ENCODE measurements at places on chromosomes 11 and 22.

GRCh38 chr11:60314635-60315321 lies 12.3 kb upstream of the MS4A6E start:
- no peak for DNase-seq

DNA sequence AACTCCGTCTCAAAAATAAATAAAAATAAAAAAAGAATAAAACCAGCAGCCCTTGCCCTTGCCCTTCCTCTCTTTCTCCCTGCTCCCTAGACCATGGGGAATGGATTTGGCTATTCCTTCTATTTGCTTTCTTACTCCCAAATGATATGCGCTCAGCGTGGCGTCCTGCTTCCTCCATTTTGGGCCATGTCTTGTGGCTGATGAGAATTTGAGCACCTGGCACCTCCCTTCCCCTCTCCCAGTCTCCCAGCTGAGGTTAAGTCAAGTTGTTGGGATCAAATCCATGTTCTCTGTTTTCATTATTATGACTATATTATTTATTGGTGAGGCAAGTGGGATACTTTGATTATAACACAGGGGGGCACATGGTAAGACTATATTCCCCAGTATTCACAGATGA lies 10.8 kb upstream of the CTTN start:
- no peak for DNase-seq

DNA sequence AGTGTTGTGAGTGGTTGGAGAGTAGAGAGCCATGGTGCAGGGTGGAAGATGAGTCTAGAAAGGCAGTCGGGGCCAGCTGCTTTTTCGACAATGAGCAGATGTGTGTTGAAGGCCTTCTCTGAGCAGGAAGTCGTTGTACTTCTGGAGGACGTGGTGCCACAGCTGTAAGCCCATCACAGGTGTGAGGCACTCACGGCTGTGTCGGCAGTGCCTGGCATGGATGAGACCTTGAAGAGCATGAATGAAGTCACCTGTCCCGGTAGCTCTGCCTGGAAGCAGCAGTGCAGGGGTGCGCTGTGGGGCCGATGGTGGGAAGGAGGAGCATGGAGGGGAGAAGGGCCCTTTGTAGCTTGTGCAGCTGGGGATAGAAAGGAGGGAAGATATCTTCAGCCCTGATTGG lies 165.2 kb downstream of the PKNOX2 start:
- DNase-seq: no peak

DNA sequence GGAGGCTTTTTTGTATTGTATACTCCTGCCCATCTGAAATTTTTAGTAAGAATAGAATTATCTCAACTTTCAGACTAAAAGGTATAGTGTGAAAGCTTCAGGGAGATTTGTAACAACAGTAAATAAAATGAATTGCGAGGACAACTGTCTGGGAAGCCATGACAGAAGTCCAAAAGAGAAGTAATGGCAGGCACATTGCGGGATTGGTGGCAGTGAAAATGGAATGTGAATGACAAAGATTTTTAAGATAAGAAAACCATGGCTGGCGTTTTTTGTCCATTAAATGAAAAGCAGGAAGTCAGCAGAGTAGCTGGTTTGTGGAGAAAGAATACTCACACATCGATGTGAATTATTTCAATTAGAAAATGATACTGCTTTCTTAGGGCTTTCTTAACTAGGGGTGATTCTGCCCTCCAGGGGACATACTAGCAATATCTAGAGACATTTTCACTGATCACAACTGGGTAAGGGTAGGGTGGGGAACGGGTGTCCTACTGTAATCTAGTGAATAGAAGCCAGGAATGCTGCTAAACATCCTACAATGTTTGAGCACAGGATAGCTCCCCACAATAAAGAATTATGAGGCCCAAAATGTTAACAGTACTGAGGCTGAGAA lies 1.6 kb downstream of the NPAT start:
- DNase-seq: no peak

GRCh38 chr11:416757-417621 lies 2.2 kb upstream of the SIGIRR start:
- DNase-seq: peak; percentile 89

DNA sequence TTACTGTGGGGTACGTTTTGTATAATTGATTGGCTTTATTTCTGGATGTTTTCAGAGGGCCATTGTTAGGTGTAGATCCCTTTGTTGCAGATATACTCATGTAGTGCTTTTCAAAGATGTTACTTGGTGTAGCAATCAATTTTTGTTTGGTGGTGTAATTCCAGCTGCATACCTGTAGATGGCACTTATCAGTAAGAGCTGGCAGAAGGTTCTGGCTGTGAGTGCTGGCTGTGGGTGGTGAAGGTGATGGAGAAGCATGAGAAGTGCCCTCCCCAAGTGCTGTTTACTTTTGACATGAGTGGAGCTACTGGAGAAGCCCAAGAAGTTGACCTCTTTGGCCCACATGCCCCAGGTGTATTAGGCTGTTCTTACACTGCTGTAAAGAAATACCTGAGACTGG lies 1074.9 kb downstream of the FAM181B start:
- DNase-seq: no peak

DNA sequence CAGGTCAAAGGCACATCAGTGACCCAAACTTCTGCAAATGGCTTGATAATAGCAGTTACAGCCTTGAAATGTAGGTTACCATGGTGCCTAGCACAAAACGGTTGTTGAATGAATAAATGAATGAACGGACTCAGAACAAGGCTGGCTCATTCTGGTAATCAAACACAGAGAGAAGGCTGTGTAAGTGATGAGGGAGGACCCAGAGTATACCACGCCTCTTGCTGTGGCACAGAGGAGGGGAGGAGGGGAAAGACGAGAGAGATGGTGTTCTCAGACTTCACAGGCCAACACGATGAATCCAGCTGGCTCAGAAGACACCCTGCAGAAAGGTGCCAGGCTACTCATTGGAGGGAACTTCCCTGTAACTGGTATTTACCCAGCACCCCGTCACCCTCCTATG lies 38.3 kb downstream of the PC start:
- no peak for DNase-seq

GRCh38 chr22:30523646-30524489 lies 18.4 kb upstream of the SEC14L4 start:
- DNase-seq: no peak

- no peak for DNase-seq
These were observed 1.1 kb upstream of the SYT7 start for GRCh38 chr11:61581931-61582330.

- no peak for DNase-seq
These were observed 61.0 kb downstream of the LARGE1 start for GRCh38 chr22:33859311-33859710.

GRCh38 chr22:46696614-46697013 lies 41.4 kb downstream of the CERK start:
- no peak for DNase-seq

- DNase-seq: peak; percentile 12
These were observed 519 bp upstream of the PDE3B start for GRCh38 chr11:14642873-14643696.

GRCh38 chr11:77284476-77285468 lies 16.7 kb downstream of the GDPD4 start:
- no peak for DNase-seq

DNA sequence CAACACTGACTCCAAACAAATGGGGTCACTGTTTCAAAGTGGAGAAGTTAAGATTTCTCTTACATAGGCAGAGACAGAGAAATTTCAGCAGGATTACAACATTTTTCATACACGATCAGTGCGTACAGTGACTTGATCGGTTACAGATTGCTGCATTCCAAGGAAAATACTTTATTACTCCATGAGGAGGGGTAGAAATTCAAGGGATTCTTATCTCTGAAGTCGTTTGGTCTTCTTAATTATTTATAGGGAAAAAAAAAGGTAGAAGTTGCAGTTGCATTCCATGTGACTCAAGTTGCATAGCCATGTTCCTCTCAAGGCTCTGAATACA lies 10.7 kb upstream of the SMIM38 start:
- DNase-seq: no peak

All from large intestine (tissue), 12 donors.